Motor neuron (in vitro differentiated cells): ENCODE measurements at places on chromosomes 1 and 21.

DNA sequence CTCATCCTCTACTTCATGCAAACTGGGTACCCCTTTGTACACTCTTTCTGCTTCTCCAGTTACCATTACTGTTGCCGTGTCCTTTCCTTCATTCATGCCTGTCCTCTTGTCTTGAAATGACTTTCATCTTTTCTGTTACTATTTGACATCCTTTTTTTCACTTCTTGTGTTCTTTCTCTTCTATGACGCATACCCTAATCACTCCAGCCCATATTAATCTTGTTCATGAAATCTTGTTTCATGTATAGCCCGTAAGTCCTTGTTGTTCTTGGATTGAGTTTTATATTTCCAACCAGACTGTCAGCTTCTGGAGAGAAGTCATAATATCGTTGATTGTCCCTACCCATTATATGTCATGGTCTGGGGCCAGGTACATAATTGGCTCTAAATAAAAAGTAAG lies 126.1 kb downstream of the NOS1AP start:
- no peak for ATAC-seq

DNA sequence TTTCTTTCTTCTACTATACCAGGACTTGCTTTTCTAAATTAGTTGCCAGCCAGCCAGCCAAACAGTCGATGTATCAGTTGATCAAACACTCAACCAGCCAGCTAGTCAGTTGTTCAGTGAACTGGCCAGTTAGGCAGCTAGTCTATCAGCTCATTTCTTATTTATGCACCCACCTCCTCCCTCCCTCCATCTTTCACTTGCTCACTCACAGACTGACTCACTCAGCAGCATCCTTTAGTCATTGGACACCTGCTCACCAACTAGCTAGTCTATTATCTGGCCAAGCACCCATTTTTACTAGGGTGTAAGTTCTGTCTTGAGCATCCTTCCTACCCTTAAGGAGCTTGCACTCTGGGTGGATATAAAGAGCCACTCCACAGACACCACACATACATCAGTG lies 5.9 kb upstream of the SPRR4 start:
- ATAC-seq: no peak

- peak; percentile 37 for ATAC-seq
Observed at GRCh38 chr1:205576805-205577761, 54.7 kb downstream of the ELK4 start.

GRCh38 chr1:208233978-208234377 lies 10.2 kb downstream of the PLXNA2 start:
- no peak for ATAC-seq

- no peak for ATAC-seq
Observed at GRCh38 chr1:75812065-75812464, 15.4 kb downstream of the MSH4 start.

DNA sequence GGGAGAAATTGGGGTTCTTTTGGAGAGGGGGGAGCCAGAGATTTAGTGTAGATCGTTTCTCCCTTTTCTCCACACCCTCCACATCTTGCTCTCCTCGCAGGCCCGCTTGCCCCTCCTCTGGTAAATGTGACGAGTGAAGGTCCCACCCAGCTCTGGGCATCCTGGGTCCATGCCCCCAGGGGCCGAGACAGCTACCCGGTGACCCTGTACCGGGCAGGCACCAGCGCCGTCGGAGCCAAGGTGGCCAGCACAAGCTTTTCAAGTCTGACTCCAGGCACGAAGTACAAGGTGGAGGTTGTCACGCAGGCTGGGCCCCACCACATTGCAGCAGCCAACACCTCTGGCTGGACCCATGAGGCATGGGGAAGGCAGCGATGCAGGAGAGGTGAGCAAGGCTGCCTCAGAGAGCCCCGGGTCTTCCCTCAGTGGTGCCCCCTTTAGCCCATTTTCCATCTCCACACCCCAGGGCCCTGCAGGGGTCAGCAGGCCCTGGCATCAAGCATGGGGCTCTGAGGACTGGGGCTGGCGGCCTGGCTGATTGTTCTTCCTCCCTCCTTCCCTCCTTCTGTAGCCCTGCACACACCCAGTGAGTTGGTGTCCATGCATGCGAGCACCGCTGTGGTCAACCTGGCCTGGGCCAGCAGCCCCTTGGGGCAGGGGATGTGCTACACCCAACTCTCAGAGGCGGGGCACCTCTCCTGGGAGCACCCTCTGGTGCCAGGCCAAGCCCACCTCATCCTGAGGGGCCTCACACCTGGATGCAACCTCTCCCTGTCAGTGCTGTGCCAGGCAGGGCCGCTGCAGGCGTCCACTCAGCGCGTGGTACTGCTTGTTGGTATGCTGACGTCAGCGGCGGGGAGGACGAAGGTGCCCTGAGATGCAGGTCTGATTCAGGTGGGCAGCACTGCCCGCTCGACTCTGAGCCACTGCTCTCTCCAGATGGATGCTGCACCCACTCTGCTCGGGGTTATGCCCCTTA lies 16.4 kb upstream of the LGR6 start:
- ATAC-seq: peak; percentile 21
